ENCODE measurements at places on chromosomes 5 and 9.

- DNase-seq: no peak
Measured at GRCh38 chr9:130072515-130073235, 19.0 kb downstream of the GPR107 start.

DNA sequence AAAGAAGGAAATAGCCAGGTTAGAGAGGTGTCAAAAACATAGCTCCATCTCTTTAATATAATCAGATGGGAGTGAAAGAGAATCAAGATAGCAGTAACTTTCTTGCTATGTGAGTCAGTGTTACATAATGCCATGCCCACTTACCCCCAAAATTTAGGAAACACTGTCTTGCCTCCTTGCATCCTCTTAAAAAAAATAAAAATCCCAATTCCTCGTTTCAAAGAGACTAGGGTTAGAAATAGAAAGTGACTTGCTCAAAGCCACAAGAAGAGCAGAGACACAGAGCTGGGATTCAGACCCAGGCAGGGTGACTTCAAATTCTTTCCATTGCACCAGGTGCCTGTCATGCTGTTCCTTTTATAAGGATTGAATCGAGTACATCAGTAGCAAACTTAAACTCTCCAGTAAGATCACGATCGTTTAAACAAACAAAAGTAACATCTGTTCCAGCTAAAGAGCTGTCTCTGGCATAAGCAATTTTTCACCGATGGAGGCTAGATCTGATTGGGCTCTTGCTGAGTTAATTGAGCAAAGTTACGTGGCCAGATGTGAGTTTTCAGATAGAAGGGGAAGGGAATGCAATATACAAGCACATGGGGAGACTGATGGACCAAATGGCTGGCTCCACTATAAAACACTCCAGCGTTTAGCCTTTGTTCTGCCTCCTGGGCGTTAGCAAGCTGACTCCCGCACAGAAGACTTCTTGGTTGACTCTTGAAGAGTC lies 176.9 kb downstream of the PALM2AKAP2 start:
- no peak for DNase-seq

DNA sequence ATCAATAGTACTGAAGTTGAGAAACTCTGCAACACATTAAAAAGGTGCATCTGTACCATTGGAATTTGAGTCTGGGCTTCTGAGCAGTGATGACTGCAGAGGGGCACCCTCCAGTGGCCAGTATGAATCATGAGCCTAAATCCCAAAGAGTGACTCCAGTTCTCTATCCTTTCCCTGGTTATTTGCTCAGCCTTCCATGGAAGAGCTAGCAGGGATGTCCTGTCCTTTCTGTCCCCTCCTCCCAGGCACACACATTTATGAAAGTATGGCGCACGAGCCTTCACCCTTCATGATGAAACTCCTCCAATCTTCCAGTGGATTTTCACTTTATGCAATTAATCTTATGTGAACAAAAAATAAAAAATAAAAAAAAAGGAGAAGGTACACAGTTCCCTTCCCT lies 81.0 kb downstream of the ESM1 start:
- DNase-seq: no peak

DNA sequence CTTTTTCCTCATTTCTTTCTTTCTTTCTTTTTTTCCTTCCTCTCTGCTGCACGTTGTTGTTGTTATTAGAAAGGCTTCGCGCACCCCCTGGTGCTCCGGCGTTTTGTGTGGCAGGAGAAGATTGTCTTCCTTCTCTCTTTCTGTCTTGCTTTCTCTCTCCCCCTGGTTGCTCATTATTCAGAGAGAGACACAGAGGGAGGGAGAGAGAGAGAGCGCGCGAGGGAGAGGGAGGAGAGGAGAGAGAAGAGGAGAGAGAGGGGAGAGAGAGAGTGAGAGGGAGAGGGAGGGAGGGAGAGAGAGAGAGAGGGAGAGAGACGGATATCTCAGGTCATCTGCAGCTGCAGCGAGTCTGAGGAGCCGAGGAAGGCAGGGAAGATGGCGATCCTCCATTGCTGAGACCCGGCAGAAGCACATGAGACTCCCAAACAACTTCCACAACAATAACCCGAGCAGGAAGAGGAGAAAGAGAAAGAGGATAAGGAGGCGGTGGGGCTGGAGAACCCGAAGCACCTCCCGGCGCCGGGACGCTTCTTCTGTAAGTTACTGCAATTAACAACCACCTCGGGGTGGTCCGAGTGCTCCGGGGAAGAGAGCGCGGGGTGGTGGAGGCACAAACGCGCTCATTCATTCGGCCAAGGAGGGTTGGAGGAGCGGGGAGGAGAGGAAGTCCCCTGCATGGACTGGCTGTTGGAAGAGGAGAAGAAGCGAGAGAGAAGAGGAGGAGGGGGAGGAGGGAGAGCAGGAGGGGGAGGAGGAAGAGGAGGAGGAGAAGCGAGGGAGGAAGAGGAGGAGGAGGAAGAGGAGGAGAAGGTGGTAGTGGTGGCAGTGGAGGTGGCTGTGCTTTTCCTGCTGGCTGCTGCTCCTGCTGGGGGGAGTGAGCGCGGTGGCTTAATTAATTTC lies at the start of gene ZNF462:
ZNF462 (plus strand) TSS at position 346 of the 900 bp plus-strand sequence. CDS start 60,218 bp downstream, outside the sequence.
- DNase-seq: peak; percentile 55

- DNase-seq: no peak
Measured at GRCh38 chr5:108653201-108653600, 94.5 kb upstream of the FER start.

- no peak for DNase-seq
Measured at GRCh38 chr5:176492431-176492830, 44.2 kb downstream of the FAF2 start.

DNA sequence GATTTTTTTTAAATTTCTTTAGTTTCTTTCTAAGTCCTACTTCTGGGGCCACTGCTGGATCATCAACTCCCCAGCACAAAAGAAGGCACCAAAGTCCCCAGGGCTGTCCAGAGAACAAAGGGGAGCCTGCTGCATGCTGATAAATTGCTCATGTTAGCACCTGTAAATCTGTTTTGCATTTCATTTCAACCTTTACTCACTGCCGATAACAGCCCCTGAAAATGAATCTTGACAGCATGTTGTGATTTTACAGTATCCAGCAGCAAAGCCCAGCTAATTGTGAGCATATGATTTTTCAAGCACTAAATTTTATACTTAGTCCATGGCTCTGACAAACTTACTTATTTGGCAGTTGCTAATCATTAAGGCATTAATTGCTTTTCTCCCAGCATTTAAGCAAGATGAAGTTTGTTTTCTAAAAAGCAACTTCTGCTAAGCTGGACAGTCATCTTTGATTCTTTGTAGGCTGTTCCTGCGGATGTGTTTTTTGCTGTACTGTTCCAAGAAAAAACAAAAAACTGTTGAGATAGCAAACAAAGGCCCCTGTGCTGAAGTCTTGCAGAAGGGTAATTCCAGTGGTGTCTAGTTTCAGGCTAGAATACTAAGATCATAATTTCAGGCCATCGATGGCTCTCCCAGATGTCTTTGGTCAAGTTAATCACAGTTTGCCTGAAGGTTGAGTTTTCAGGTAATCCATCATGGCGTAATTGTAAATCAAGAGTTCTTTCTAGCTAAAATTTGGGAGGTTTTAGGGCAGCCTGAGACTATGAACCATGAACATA lies 73.1 kb upstream of the GAS1 start:
- no peak for DNase-seq

DNA sequence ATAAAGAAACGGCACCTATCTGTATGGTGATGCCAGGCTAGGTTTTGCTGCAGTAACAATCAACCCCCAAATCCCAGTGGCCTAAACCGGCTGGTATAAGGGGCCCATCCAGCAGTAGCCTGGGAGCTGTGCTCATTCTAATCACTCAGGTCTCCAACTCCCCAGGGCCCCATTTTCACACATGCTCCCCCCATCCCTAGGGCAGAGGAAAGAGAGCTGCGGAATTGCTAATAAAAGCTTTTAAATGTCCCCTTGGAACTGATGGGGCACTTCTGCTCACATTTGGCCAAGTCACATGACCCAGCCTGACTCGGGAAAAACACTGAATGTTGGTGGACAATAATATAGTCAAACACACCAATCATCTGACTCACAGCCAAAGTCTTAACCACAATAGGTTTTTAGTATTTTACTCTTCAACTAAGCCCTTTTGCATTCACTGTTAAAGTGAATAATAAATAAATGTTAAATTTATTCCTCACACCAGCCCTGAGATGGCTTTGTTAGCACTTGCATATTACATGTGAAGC lies 1.6 kb downstream of the FBLL1 start:
- no peak for DNase-seq

- no peak for DNase-seq
Measured at GRCh38 chr9:77838986-77839385, 190.9 kb upstream of the GNA14 start.

GRCh38 chr5:62521319-62521718 lies 57.3 kb upstream of the LRRC70 start:
- no peak for DNase-seq

DNA sequence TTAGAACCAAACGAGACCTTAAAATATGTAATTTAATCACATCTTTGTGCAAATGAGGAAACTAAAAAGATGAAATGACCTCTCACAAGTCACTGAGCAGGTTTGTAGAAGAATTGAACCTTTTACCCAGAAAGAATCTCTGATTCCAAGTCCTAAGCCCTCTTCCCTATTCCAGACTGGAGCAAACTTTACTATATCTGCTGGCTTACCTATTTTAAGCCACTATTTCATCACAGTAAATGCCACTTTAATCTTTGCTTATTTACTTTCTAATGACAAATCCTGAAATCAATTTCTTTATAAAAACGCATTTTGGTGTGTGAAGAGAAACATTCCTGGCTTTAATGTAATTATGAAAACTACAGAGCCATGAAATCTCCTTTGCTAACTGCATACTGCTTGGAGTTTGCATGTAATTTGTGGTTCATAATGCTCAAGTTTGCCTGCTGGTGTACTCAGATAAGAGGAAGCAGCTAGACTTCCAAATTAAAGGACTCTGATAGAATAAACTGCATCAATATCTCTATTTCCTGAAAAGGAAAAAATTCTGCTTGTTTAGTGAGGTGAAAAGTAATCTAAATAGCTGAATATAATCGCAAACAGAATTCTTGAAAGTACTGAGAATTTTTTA lies 121.2 kb downstream of the RAB3C start:
- DNase-seq: no peak

DNA sequence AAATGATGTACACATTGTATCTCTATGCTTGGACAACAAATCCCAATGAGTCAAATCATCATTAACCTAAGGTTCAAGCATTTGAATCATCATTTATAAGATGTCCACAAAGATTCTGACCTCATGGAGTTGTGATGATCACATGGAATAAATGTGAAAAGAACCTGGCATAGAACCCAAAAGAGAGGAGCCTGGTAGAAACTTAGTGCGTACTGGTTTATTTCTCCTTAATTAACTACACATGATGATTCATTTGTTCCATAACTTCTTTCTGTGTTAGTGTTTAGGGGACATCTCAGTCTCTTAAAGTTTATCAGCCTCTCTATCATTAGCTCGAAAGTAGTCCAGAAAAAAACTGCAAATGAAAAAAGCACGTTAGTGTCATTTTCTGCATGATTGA lies 411.6 kb downstream of the BRINP1 start:
- DNase-seq: no peak

GRCh38 chr5:10478436-10478835 lies 36.8 kb downstream of the ROPN1L start:
- DNase-seq: no peak

- DNase-seq: no peak
Measured at GRCh38 chr9:83538172-83538889, at the start of gene FRMD3. Gene FRMD3 (minus strand): TSS chr9:83538401. CDS start chr9:83538231, 170 bp downstream.

- DNase-seq: no peak
Measured at GRCh38 chr5:34464829-34465228, 191.3 kb upstream of the RAI14 start.

GRCh38 chr9:13386935-13387733 lies 107.6 kb upstream of the MPDZ start:
- DNase-seq: no peak

GRCh38 chr9:108322326-108323098 lies 533.3 kb downstream of the ACTL7B start:
- no peak for DNase-seq

DNA sequence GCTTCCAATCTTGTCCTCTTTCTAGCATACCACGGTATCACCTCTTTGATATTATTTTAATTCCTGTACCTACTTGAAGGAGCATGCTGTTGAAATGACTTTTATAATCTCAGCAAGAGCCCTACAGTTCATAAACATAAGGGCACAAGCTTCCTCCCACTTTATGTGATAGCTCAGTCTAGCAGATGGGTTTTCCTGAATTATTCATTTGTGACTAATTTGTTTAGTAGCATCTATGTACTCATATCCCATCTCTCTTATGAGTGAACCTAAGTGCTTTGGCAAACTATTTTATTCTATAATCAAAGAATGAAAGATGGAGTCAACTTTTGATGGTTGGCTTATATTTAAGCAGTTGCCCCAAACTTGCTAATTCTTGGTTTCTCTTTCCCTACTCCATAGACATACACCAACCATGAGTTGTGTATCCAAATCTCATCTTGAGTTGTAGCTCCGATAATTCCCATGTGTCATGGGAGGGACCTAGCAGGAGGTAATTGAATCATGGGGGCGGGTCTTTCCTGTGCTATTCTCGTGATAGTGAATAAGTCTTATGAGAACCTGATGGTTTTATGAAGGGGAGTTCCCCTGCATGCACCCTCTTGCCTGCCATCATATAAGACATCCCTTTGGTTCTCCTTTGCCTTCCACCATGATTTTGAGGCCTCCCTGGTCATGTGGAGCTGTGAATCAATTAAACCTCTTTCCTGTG lies 17.7 kb downstream of the TXNDC8 start:
- DNase-seq: no peak

- DNase-seq: no peak
Measured at GRCh38 chr9:98484162-98484561, 224.6 kb downstream of the GABBR2 start.

GRCh38 chr5:40346901-40347300 lies 332.8 kb upstream of the PTGER4 start:
- no peak for DNase-seq

GRCh38 chr5:108531367-108532128 lies 149.7 kb upstream of the FBXL17 start:
- DNase-seq: no peak

GRCh38 chr5:18546591-18546990 lies 912.3 kb downstream of the TAF11L14 start:
- DNase-seq: no peak

- DNase-seq: no peak
Measured at GRCh38 chr5:1727571-1727970, 72.1 kb downstream of the MRPL36 start.

- DNase-seq: no peak
Measured at GRCh38 chr9:19162956-19163355, 35.7 kb upstream of the PLIN2 start.

DNA sequence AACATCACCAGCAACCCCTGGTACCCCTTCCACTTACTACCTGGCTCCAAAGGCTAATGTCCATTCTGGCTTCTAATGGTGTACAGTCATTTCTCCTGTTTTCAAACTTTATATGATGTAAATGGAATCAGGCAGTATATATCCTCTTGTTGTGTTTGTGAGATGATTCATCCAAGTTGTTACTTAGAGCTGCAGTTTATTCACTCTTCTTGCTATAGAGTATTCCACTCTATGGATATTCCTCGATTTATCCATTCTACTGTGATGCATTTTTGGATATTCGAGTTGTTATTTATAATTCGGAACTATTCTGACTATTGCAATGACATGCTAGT lies 32.4 kb downstream of the IRF1 start:
- DNase-seq: no peak

Data from SHP77 treated with DMSO at 0.1 percent for 48 hours (cell line).